Body of pancreas (tissue), 4 donors: ENCODE measurements at places on chromosomes 13 and 19. TPM values are rescaled to one million over a fixed set of nuclear protein-coding genes. Genes with fewer than 3 reads are reported as not detected.

DNA sequence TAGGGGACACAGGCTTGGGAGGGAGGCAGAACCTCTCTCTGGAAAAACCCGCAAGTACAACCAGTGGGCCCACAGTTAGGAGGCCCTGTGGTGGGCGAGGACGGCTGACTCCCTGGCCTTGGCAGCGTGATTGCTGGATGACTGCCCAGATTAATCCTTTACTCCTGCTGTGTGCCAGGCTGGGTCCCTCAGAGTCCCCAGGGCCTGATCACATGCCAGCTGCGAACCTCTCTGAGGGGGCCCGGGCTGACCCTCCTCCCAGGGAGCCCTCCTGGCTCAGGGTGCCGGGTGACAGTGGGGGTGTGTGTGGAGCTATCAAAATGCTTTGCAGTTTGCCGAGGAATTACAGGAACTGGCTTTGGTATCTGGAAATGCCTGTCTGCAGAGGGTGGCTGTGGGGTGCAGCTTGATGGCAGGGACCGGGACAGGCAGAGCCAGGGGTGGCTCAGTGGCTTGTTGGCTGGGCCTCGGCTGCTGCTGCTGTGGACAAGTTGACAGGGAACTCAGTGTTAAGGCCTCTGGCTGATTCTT, 48.9 kb downstream of the DNM2 start:
- peak; percentile 62 for DNase-seq

- no peak for DNase-seq
Measured at GRCh38 chr19:54451331-54451871, 2.4 kb downstream of the LENG8 start.

- no peak for DNase-seq
Measured at GRCh38 chr19:7617172-7617571, 12.2 kb downstream of the XAB2 start.

The ZNF726 gene
- 2.0 TPM for total RNA-seq

The KLK12 gene
- total RNA-seq, result not detected

The LILRB4 gene
- 0.99 TPM for total RNA-seq

The TMEM272 gene
- total RNA-seq, result not detected

- DNase-seq, result no peak
Measured at GRCh38 chr13:109545931-109546330, 240.5 kb downstream of the IRS2 start.
